Muscle of leg (tissue), 16 donors: ENCODE measurements at places on chromosomes 16 and 17. TPM values are rescaled to one million over a fixed set of nuclear protein-coding genes. Genes with fewer than 3 reads are reported as not detected.

DNA sequence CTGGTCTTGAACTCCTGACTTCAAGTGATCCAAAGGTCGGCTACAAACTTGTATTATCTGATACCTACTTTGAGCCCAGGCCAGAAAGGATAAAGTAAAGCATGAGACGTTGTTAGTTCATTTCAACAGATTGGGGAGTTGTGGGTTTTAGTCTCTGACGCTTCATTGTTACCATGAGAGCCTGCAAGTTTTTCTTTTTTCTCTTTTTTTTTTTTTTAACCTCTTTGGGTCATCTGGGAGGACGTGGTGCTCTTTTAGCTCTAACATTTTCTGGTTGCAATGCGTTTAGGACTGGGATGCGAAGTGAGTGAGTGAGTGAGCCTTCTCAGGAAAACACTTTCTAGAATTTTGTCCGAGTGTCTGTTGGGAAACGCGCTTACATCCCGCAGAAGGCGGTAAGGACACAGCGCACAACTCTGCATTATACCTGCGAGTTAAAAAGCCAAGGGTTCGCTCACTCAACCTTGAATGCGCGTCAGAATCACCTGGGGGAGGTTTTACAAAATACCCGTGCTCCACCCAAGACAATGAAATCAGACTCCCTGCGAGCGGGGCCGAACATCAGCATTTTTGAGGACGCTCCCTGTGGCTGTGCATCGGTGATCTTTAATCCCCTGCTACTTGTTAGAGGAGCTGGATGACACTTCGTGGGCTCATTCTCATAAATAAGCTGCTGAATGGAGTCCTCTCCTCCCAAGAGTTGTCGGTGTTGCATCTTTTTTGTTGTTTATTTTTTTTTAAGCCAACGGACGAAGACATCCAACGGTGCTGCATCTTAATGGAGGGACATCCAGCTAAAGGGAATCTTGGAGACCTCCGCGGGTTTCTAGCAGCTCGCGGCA is 629 bp upstream of the RNF135 start:
- peak; percentile 46 for DNase-seq

- DNase-seq = no peak
Measured at GRCh38 chr16:58393138-58393504, 850 bp downstream of the GINS3 start.

DNA sequence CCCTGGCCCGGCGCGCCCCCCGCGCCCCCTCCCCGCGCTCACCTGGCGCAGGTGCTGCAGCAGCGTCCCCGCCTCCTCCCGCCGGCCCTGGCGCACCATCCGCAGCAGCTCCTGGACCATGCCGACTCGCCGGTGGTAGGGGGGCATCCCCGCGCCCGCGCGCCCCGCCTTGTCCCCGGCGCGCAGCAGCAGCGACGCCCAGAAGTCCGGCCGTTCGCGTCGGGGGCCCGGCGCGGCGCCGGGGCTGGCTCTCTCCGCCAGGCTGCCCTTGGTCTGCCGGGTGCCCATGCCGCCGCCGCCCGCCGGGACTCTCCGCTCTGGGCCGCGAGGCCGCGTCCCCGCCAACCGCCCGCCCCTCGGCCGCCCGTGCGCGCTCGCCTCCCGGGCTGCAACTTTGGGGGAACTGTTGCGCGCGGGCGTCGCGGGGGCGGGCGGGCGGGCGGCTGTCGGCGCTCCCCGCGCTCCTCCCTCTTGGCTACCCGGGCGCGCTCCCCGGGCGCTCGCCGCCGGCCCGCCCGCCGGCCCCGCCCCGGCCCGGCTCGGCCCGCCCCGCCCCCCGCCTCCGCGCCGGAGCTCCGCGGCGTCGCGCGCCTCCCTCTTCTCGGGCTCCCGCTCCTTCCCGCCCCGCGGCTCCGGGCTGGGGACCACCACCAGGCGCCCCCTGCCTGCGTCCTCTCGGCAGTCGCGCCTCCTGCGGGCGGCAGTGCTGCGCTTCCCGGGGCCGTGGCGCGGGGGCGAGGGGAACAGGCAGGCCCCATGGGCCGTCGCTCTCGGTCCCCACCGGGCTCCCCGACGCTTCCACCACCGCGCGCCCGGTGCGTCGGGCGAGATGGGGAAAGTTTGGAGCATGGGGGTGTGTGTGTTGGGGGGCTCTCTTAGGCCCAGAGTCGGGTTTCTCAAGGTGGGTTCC is at the start of gene LRRC75A:
Gene LRRC75A (minus strand): TSS at position 491 of the 910 bp plus-strand sequence. CDS start 203 bp downstream, at position 288.
- DNase-seq = peak; percentile 82

DNA sequence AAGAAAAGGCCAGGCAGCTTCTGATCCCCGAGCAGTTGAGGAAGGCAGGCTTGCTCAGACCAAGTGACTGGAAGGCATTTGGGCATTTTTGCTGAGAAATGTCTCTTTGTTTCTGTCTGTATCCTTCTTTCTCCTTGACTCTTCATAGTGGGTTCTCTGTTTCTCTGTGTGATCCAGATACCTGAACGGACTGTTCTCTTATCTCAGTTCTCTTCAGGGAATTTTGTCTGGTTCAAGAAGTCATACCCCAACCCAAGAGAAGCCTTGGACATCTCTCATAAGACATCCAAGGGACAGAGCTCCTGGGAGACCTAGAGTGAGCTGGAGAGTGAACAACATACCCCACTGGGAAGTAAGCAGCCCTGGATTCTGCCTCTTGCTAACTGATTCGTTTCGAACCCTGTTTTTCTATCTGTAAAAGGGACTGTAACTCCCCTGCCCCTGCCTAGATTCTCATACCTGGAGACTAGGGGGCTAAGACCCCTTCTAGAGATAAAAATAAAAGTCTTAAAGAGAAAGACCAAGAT is 541 bp downstream of the CCL3 start:
- DNase-seq = no peak

DNA sequence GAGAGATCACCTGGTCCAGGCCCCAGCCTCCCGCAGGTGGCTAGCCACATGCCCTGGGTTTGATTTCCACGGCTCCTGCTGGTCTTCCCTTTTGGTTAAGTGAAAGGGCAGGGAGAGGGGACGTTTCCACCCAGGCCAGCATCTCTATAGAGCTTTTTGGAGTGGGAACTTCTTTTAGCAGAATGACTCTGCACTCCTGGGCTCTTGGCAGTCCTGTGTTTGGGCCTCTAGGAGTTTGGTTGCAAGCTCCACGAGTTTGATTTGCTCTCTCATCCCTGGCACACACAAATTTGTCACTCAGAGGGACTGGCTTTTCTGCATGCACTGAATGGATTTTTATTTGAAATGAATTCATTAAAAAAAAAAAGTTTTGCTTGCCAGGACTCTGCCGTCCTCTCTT is 32.8 kb downstream of the MSI2 start:
- no peak for DNase-seq

- peak; percentile 9 for DNase-seq
Measured at GRCh38 chr16:55283812-55284717, 39.9 kb upstream of the IRX6 start.

DNA sequence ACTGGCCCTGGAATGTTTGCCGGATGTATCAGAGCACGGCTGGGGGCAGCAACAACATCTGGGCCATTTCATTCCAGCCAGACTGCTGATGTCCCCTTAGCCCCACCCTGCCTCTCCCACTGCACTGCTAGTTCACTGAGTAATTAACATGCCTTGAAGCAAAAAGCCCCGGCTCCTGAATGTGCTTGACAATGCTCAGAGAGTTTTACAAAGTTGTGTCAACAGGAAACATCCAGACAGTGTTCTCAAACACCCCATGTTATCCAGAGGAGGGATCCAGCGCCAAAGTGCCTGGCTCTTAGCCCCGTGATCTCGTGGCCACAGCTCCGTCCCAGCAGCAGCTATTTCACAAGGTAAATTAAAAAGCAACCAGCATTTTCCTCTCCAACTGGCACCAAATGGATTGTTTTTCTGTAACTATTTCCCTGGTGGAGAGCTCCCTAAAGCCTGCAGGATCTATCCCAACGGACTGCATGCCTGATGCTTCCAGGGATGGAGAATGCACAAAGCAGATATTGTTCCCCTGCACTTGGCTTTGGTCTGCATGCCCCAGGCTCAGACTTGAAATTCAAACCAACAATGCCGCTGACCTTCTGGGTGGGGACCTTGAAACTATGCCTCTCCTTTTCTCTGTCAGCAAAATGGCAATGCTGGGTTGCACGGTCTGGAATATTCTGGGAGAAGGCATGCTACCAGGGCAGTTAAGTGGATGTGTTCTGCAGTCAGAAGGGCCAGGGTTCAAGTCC is 115.6 kb upstream of the CDH5 start:
- peak; percentile 89 for DNase-seq

DNA sequence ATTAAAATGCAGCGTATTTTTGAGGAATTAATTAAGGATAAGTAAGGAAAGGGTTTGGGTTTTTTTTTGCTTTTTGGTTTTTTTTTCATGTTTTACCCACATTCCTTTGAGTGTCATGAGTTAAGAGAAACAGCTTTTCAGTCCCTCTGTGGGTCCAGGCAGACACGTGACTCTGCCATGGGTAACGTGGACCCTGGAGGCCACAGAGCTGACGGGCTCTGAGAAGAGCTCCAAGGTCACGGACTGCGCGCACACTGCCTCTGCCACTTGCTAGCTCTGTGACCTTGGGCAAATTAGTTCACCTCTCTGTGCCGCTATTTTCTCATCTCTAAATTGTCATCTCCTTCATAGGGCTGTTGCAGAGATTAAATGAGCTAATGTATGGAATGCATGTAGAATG is 588.2 kb upstream of the CDH11 start:
- DNase-seq = no peak

Gene HOXB7
- polyA plus RNA-seq = 3.7 TPM

Gene IST1
- 165 TPM for polyA plus RNA-seq

Gene MPV17L
- 1.9 TPM for polyA plus RNA-seq
